ENCODE measurements at places on chromosomes 12 and 14.
A peak's percentile ranks its signal among the peaks of the same experiment; 100 is the strongest.

- DNase-seq, result no peak
Measured at GRCh38 chr12:15644700-15645099, 144.5 kb downstream of the EPS8 start.

GRCh38 chr12:131783915-131784541 is 44.2 kb upstream of the MMP17 start:
- DNase-seq, result peak; percentile 19

GRCh38 chr14:68791902-68792677 is 777 bp downstream of the ZFP36L1 start:
- DNase-seq, result no peak

- no peak for DNase-seq
Measured at GRCh38 chr14:50059763-50060616, 56.4 kb downstream of the VCPKMT start.

- no peak for DNase-seq
Measured at GRCh38 chr12:541676-542324, 82.1 kb downstream of the B4GALNT3 start.

- no peak for DNase-seq
Measured at GRCh38 chr12:224330-224729, 10.4 kb upstream of the SLC6A12 start.

DNA sequence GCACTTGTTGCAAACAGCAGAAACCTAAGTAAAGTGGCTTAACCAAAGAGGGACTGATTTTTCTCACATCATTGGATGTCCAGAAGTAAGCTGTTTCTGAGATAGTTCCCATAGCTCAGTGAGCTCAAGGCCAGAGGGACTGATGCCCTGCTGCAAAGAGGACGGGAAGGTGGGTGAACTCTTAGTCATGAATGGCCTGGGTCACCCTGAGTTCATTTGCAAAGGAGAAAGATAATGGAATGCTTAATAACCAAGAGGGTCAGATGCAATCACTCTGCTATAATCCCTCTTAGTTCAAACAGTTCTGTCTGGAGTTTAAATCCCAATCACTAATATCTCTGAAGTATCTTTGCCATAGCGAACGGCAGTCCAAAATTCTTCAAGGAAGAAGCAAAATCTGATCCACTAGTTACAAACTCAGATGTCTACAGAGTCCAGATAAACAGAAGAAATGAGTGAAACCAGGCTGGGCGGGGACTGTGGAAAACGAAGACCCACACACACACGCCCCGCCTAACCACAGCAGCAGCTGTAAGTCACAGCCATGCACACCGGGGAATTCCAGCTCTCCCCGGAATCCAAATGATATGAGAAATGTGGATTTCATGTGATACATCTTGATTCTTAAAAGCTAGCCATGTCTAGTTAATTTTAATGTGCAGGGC is 289.5 kb downstream of the TMEM132D start:
- no peak for DNase-seq

DNA sequence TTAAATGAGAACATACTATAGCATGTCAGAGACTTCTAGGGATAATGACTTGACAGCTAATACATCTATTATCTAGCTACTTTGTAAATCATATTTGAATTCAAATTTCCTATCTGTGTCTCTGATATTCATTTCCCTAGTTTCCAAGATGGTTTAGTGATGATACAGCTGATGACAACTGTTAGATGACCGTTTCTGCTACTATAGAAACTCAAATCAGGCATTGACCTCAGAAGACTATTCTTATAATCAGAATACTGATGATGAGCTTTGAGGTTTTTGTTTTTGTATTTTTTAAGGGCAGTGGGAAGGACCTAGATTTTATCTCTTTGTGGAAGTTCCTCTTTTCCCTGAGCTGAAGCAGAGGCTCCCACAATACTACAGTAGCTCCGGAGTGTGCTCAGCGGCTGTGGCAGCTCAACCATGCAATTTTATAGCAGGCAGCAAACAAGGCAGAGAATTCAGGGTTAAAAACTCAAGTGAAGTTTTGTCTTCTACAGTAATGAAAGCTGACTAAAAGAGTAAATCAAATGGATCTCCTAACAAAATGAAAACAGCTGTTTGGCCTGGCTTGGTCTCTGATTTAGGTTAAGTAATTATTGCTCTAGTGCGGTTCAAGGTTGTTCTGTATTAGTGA is 145.1 kb downstream of the SLC25A21 start:
- no peak for DNase-seq

GRCh38 chr14:24662753-24663152 is 28.8 kb upstream of the GZMB start:
- no peak for DNase-seq

DNA sequence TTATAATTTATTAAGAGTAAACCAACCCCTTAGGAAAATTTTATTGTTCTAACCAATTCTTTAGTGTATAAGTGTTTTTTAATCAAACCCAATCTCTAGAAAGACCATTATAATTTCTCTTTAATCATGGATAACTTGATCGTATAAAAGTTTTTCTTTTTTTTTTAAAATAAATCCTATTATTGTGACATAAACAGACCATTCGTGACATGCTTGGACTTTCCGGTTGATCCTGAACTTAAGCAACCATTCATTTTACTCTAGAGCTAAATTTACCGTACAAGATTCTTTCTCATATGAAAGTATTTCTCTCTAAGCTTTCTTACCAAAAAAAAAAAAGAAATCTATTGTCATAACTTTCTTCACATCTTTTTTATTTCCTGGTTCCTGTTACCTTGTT is 32.6 kb upstream of the SLC38A4 start:
- DNase-seq, result no peak

- DNase-seq, result no peak
Measured at GRCh38 chr12:75457191-75457590, 23.4 kb upstream of the GLIPR1 start.

DNA sequence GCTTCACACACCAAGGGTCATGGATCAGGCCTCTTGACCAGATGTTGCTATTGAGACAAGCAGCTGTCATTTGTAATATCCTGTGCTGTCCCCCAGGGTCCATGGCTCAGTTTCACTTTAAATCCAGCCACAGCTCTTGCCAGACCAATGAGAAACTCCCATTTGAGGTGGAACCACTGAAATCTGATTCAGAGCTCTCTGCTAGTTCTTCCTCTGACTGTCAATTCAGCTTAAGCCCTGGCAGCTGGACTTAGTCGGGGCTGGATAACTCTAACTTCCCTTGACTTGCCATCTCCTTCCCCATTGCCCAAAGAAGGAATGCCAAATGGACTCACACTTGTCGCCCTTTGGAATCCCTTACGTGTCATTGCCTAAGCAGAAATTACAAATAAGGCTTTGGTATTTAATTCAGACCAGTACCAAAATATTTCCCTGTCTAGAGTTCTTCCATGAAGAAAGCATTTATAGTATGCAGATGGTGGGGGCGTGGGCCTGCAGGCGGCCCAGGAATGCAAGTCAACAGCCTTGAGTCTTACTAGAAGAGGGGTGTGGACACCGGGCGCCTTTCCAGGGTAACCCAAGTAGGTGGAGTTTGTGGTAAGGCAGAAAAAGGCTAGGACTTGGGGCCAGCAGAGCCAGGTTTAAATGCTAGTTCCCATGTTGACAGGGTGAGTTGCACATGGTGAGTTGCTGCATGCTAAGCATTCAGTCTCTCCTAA is 96.9 kb upstream of the TMPO start:
- peak; percentile 96 for DNase-seq

DNA sequence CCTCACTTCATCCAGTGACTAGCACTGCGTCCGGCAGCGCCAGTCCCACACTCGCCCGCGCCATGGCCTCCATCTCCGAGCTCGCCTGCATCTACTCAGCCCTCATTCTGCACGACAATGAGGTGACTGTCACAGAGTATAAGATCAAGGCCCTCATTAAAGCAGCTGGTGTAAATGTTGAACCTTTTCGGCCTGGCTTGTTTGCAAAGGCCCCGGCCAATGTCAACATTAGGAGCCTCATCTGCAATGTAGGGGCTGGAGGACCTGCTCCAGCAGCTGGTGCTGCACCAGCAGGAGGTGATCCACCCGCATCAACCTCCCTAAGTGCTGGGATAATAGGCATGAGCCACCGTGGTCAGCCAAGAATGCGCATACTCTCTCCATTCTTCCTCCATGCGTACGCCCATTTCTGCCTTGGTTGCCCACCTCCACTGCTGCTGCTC is 59.9 kb downstream of the IRF2BPL start:
- no peak for DNase-seq

GRCh38 chr14:70096866-70097265 is 91.9 kb downstream of the SLC8A3 start:
- DNase-seq, result no peak

GRCh38 chr14:41860586-41860985 is 253.9 kb downstream of the LRFN5 start:
- DNase-seq, result no peak

GRCh38 chr14:90644882-90645281 is 171.3 kb downstream of the TTC7B start:
- DNase-seq, result peak; percentile 49

DNA sequence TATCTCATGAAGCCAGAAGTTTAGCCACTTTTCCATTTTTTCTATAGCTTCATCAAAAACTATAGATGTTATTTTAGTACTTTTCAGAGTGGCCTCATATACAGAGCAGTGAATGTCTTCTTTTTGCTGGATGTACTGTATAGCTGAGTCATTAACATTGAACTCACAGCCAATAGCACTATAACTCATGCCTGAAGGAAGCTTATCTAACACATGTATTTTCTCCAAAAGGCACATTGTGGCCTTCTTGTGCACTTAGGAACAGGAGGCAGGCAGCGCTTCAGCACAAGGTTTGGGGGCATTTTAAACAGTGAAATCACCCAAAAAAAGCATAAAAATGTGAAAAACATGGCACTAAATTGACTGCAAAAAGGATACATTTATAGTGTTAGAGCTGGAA is 336.8 kb upstream of the TMTC1 start:
- DNase-seq, result no peak

- DNase-seq, result no peak
Measured at GRCh38 chr14:38255673-38256532, at the start of gene CLEC14A. Gene CLEC14A (minus strand): TSS chr14:38256093. CDS start chr14:38256022, 71 bp downstream.
